Chondrocyte (in vitro differentiated cells): ENCODE measurements at places on chromosomes 7 and 10. TPM values are rescaled to one million over a fixed set of nuclear protein-coding genes. Genes with fewer than 3 reads are reported as not detected.

DNA sequence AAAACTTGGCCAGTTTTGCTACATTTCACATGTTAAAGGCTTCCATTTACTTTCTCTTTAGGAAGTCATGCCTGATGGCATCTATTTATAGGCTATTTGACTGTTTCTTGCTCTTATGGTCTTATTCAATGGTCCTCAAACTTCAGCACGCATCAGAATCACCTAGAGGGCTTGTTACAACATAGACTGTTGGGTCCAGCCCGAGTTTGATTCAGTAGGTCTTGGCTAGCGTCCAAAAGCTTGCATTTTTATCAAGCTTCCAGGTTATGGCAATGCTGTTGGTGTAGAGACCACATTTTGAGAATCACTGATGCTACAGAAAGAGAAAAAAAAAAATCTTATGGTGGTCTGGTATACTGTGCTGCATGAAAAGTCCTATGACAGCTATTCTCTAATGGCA is 51.9 kb downstream of the MTPN start:
- no peak overlapping the region for H3K27ac ChIP-seq
- peaks cover 16% of the 10 kb centered on the region for H3K4me1 ChIP-seq

- no peak overlapping the region for H3K27ac ChIP-seq
- H3K36me3 ChIP-seq: peaks cover 2% of the 10 kb centered on the region
- DNase-seq: no peak
These were observed 111.6 kb upstream of the ZNF722 start for GRCh38 chr7:63887031-63887430.

GRCh38 chr7:140911746-140912145 is 13.0 kb downstream of the BRAF start:
- no peak overlapping the region for H3K27ac ChIP-seq
- no peak overlapping the region for H3K4me3 ChIP-seq
- no peaks in the 10 kb centered on the region for H3K27me3 ChIP-seq
- H3K4me1 ChIP-seq: peaks cover 19% of the 10 kb centered on the region
- no peak for DNase-seq

GRCh38 chr10:117014835-117015234 is 9.8 kb upstream of the SHTN1 start:
- H3K27me3 ChIP-seq: no peaks in the 10 kb centered on the region
- no peak overlapping the region for H3K4me3 ChIP-seq
- H3K4me1 ChIP-seq: no peaks in the 10 kb centered on the region
- no peak overlapping the region for H3K27ac ChIP-seq

- H3K36me3 ChIP-seq: no peaks in the 10 kb centered on the region
- peaks cover 8% of the 10 kb centered on the region for H3K4me1 ChIP-seq
- H3K27me3 ChIP-seq: no peaks in the 10 kb centered on the region
- DNase-seq: no peak
These were observed 49.8 kb upstream of the RAPGEF5 start for GRCh38 chr7:22406715-22407114.

CFAP69 gene
- 0.55 to 1.2 TPM in 2 of 3 replicates, not detected in the other for total RNA-seq

GRCh38 chr7:11858026-11858425 is 26.0 kb upstream of the THSD7A start:
- DNase-seq: no peak
- no peaks in the 10 kb centered on the region for H3K4me1 ChIP-seq
- peaks cover 9% of the 10 kb centered on the region for H3K27me3 ChIP-seq
- no peak overlapping the region for H3K4me3 ChIP-seq
- H3K36me3 ChIP-seq: no peaks in the 10 kb centered on the region

WEE2 gene
- total RNA-seq: not detected in 3 replicates

GRCh38 chr7:80279760-80280159 is 145.1 kb downstream of the GNAI1 start:
- peaks cover 26% of the 10 kb centered on the region for H3K4me1 ChIP-seq
- DNase-seq: no peak
- H3K27ac ChIP-seq: no peak overlapping the region
- no peaks in the 10 kb centered on the region for H3K36me3 ChIP-seq
- no peaks in the 10 kb centered on the region for H3K27me3 ChIP-seq
- no peak overlapping the region for H3K4me3 ChIP-seq
